ENCODE measurements at places on chromosomes 3 and 15.

DNA sequence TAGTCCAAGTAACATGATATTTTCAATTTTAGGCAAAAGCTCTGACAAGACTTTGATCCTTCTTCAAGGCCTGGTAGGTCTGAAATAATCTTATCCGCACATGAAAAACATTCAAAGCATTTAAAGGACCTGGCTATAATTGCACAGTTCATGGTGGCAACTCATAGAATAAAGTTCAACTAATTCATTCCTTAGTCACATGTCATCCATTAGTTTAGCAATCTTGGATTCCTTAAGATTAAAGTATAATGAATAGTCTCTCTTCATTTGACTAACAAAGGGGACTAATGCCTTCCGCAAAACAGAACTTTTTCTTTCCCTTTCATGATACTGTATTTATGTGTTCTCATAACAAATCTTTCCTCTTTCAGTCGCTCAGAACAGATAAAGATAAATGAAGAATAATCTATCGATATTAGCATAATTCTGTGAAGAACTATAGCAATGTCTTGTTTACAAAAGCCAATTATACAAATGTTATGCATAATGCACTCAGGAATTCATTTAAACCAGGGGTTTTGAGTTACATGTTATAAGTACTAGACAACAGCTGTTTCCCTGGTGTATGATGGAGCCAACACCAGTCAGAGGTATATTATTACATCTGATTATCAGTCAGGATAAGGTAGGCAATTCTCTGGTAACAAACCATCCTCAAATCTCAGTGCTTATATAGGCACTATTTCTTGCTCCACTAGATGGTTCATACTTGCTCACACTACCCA, 172.5 kb downstream of the POTEB3 start:
- H3K36me3 ChIP-seq = no peaks in the 10 kb centered on the region
- no peak overlapping the region for H3K27ac ChIP-seq
- peaks cover 13% of the 10 kb centered on the region for H3K4me1 ChIP-seq

DNA sequence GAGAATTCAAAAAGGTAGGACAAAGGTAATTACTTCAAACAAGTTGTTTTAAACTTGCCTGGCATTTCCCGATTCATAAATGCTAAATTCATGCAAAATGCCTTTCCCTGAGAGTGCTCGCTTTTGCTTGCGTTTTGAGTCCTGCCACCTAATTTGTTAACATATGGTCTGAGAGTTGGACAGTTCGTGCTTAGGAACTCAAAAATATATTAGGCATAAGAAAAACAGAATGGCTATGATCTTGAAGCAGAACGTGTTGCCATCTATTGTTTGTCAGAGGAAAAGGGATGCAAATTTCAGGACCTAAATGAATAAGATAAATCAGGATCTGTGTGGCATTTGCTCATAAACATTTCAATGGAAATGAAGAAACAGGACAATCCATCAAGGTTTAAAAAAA, 195.8 kb downstream of the ZMAT3 start:
- no peak overlapping the region for H3K27ac ChIP-seq
- DNase-seq = no peak
- no peaks in the 10 kb centered on the region for H3K4me1 ChIP-seq
- no peaks in the 10 kb centered on the region for H3K27me3 ChIP-seq
- H3K4me3 ChIP-seq = no peak overlapping the region

- no peak for DNase-seq
- H3K4me3 ChIP-seq = no peak overlapping the region
- H3K36me3 ChIP-seq = no peaks in the 10 kb centered on the region
- no peak overlapping the region for H3K27ac ChIP-seq
- H3K27me3 ChIP-seq = peaks cover 16% of the 10 kb centered on the region
Observed at GRCh38 chr3:24197809-24198208, 252.7 kb downstream of the NR1D2 start.

GRCh38 chr3:126656371-126657134, 1.6 kb upstream of the TXNRD3 start:
- DNase-seq = no peak
- peaks cover 8% of the 10 kb centered on the region for H3K4me1 ChIP-seq
- peaks cover 7% of the 10 kb centered on the region for H3K27me3 ChIP-seq
- H3K36me3 ChIP-seq = no peaks in the 10 kb centered on the region

DNA sequence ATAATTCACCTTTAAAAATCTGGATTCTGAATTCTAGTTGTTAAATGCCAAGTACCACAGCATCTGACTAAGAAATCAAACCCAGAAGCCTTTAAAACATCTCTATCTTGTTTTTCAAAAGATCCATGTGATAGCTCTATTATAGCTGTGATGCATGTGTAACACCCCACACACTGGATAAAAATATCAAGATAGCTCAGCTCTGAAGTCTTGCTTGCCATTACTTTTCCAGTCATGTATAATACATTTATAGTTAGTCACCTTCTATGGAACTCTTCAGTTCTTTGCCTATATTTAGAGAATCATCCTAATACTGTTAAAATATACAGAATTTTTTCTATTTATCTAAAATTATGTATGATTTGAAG, 11.6 kb downstream of the ARPP19 start:
- H3K4me3 ChIP-seq = no peak overlapping the region
- H3K27me3 ChIP-seq = no peaks in the 10 kb centered on the region
- peaks cover 43% of the 10 kb centered on the region for H3K4me1 ChIP-seq
- no peak for DNase-seq
- peak overlapping the region; percentile 27 for H3K27ac ChIP-seq
- H3K36me3 ChIP-seq = peaks cover 35% of the 10 kb centered on the region

DNA sequence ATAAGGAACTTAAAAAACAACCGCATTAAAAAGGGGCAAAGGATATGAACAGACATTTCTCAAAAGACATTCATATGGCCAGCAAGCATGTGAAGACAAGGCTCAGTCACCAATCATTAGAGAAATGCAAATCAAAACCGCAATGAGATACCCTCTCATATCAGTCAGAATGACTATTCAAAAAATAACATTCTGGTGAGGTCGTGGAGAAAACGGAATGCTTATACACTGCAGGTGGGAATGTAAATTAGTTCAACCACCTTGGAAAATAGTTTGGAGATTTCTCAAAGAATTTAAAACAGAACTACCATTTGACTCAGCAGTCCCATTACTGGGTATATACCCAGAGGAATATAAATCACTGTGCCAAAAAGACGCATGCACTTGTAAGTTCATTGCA, 496.6 kb upstream of the SGO1 start:
- DNase-seq = no peak
- H3K27ac ChIP-seq = no peak overlapping the region
- H3K4me3 ChIP-seq = no peak overlapping the region
- H3K36me3 ChIP-seq = no peaks in the 10 kb centered on the region

DNA sequence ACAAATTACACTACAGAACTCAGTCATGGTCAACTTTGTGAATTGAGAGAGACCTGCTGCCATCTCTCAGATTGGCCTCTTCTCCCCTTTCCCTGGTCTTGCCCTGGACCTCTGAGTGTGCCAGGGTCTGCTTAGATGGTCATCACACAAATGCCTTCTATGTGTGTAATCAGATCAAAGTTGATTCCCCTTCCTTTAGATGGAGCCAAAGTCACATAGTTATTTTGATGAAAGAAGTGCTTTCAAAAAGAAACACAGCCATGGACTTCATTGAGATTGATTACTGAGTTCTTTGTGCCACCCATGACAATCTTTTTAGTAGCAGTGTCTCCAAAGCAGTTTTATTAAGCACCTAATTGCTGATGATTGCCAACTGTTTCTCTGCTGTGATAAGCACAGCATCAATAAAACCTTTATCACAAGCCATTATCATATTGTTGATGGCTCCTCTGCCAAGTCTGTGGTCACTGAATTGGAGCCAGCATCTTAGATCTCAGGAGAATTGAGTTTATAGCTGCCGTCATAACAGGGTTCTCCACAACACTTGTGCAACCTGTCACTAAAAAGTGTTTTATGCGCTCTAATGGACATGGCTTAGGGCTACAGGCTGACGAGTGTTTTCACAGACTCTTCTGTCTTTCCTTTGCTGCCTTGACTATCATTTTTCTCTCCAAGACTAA, 149.7 kb upstream of the NUDT16 start:
- no peaks in the 10 kb centered on the region for H3K27me3 ChIP-seq
- H3K4me3 ChIP-seq = no peak overlapping the region

- H3K4me3 ChIP-seq = no peak overlapping the region
- H3K27ac ChIP-seq = no peak overlapping the region
Observed at GRCh38 chr3:172239218-172239790, 199.9 kb downstream of the FNDC3B start.

DNA sequence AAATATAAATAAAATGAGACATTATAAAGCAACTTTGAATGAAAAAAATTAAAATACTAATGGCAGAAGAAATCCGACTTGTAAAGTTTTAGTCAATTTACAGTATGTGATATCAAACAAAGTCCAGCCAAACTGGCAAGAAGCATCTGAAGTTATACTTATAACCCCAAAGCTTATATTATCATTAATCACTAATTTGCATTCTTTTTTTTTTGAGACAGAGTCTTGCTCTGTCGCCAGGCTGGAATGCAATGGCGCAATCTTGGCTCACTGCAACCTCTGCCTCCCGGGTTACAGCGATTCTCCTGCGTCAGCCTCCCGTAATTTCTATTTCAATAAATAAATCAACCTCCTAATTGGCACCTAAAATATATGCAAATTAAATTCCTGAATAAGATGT, 80.1 kb downstream of the AQR start:
- H3K36me3 ChIP-seq = peaks cover 61% of the 10 kb centered on the region
- H3K4me1 ChIP-seq = no peaks in the 10 kb centered on the region
- no peak for DNase-seq
- H3K27ac ChIP-seq = no peak overlapping the region
- no peak overlapping the region for H3K4me3 ChIP-seq

DNA sequence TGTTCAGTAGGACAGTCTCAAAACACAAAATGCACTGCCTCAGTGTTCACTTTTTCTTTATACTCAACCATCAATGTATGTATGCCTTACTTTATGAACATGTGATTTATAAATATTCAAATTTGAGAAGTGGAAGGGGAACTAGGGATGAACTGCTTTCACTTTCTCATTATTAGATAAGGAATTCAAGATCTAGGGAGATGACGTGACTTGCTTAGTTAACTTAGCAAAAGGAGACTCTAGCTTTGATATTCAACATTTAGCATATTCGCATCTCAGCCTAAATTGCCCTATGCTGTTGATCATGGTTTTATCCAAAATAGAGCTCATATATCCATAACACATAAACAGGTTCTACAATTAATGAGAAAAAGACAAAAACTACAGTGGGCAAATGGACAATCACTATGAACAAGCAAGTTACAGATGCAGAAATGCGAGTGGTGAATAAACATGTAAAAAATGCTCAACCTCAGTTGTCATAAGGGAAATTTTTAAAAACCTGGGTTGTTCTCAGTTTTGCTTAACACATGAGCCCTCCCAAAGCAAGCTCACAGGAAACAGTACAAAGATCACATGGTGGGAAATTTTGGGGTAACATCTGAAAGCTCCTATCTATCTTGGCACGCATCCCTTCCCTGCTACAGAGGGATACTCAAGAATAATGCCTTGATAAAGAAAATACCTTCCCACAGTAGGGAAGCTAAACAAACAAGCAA, 269.8 kb downstream of the THRB start:
- no peaks in the 10 kb centered on the region for H3K36me3 ChIP-seq
- peaks cover 2% of the 10 kb centered on the region for H3K4me1 ChIP-seq
- H3K27me3 ChIP-seq = peaks cover 4% of the 10 kb centered on the region
- no peak overlapping the region for H3K27ac ChIP-seq

All from activated naive CD8-positive, alpha-beta T cell treated with anti-CD3 and anti-CD28 coated beads, Interleukin-2, amount 50 U/mL, for 24 hours (primary cell).